ENCODE measurements at places on chromosomes 12 and 14. TPM values are rescaled to one million over a fixed set of nuclear protein-coding genes. Genes with fewer than 3 reads are reported as not detected.

The FBLN5 gene
- 23.9 TPM for total RNA-seq

The WIF1 gene
- total RNA-seq = not detected

The SLC17A8 gene
- 0.31 TPM for total RNA-seq

The C14orf119 gene
- 9.5 TPM for total RNA-seq

The TCHP gene
- total RNA-seq = 7.3 TPM

The CLBA1 gene
- total RNA-seq = 3.5 TPM

The NOVA1 gene
- 5.3 TPM for total RNA-seq

The CD163L1 gene
- 0.36 TPM for total RNA-seq

The NFATC4 gene
- total RNA-seq = 9.0 TPM

The OVCH1 gene
- not detected for total RNA-seq

The TIMM9 gene
- 110 TPM for total RNA-seq

The ACOT6 gene
- total RNA-seq = not detected

The DEPDC4 gene
- not detected for total RNA-seq

The ASPG gene
- total RNA-seq = not detected

The INSM2 gene
- not detected for total RNA-seq

The NINJ2 gene
- 59.5 TPM for total RNA-seq

The FGD4 gene
- 53.5 TPM for total RNA-seq

The PLBD1 gene
- 6.1 TPM for total RNA-seq

The RHEBL1 gene
- not detected for total RNA-seq

The HOXC13 gene
- total RNA-seq = 0.10 TPM

The CEP290 gene
- total RNA-seq = 2.5 TPM

The LHX5 gene
- not detected for total RNA-seq

The SERPINA12 gene
- total RNA-seq = not detected

The PYGL gene
- 6.6 TPM for total RNA-seq

The RAB5B gene
- 75.5 TPM for total RNA-seq

The RPL10L gene
- total RNA-seq = not detected

The BATF gene
- total RNA-seq = 0.36 TPM

The CATSPERB gene
- total RNA-seq = not detected

The DPY19L2 gene
- not detected for total RNA-seq

The TSPAN11 gene
- 0.16 TPM for total RNA-seq

Measured in gastrocnemius medialis (tissue), 4 donors.